ENCODE measurements at places on chromosomes 5 and 9.

DNA sequence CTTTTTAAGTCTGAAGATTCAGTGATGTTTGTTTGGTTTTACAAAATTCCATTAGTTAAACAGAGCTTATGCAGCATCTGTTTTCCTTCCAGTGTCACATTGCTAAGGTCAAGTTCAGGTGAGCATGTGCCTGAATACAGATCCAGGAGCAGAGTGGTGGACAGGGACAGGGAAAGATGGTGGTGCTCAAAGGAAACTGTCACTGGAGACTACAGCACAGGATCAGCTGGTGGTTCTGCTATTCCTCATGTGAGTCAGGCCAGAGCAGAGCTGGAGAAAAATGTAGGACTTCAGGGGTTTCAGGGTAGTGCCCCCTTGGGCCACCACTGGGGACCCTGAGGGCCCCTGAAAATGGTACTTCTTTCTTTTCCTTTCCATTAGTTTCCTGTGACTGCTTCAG is 283.5 kb upstream of the DAP start:
- no peak for DNase-seq

DNA sequence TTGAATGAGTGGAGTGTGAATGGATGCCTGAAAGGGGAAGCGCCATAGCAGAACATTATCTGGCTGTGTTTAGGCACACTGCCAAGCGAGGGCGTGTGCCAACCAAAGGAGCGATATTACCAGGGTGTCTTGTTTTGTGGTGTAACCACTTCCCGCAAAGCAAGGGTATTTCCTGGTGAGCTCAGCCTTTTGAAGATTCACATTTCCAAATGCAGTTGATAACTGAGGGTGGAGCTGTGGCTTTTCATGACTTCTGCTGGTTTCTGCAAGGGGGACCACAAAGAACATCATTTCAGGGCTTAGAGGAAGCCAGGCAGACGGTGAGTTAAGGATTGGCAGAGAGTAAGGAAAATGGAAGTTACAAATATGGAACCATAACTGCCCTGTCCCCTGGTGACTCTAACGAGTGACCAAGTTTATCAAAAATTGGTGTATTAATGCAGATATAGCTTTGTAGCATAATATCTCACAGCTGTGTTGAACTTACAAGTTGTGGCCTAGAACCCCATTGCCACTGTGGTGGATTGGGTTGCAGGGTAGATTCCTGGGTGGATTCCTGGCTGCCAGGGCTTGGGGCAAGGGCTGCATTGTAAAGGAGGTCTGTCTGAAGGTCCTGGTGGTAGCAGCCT is 71.4 kb downstream of the RALGPS1 start:
- peak; percentile 93 for DNase-seq

DNA sequence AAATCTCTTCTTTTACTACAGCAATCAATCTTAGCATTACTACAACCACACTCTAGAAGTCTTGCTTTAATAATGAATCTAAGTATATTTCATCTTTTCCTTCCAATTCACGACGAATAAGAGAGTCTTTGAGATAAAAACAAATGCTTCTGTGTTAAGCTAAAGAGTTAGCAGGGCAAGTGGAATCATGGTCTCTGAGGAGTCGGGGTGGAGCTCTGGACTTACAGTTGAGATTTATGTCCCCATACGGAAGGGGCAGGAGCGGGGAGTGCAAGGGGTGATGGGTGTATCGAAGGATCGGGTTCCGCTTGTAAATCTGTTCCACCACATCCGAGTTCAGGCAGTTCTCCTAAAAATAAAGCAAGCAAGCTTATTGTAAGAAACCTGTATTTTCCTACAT is 59.0 kb upstream of the RETREG1 start:
- DNase-seq: no peak

GRCh38 chr9:71767776-71768321 is 464 bp downstream of the CEMIP2 start:
- no peak for DNase-seq

DNA sequence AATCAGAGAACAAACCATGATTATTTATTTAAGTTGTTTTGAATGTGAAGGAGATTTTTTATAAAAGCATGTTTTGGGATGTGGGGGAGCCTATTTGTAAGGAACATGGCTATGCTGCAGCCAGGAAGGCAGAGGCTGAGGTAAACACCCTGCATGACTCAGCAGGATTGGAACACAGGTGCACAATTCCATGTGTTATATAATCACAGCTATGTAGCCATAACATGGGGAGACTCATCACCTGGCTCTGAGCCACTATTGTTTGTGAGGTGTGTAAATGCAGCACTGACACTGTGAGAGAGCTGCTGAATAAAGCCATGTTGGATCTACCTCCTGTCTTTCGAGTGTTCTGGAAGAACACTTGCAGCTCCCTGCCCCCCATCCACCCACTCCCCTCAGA is 1009.8 kb downstream of the DNAH5 start:
- DNase-seq: no peak

GRCh38 chr9:114592356-114592755 is 4.8 kb downstream of the ATP6V1G1 start:
- peak; percentile 83 for DNase-seq

All from CD4-positive, alpha-beta T cell treated with Interleukin-17A for 1 hour (primary cell).